ENCODE measurements at places on chromosomes 3 and 15. TPM values are rescaled to one million over a fixed set of nuclear protein-coding genes. Genes with fewer than 3 reads are reported as not detected.

Gene TADA3
- total RNA-seq: 50.1 TPM

GRCh38 chr3:107981471-107982111 lies 109.2 kb downstream of the CD47 start:
- DNase-seq: no peak

Gene TGM4
- total RNA-seq: 0.17 TPM

DNA sequence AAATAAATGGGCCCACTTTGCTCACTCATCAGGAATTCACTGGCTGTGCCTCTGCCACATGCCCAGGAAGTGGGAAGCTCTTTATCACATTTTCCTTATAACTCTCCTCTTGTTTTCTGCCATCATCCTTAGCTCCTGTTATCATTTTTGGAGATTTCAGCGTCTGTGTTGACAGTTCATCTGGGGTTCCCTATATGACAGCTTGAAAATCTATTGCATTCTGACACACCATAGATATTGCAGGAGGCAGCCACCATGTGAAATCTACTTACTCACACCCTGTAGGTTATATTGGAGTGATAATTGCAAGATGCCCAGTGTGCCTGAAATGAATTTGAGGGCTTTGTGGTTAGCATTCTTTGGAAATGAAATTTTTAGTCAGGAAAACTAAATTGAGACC lies 132.9 kb downstream of the RYR3 start:
- peak; percentile 17 for DNase-seq

DNA sequence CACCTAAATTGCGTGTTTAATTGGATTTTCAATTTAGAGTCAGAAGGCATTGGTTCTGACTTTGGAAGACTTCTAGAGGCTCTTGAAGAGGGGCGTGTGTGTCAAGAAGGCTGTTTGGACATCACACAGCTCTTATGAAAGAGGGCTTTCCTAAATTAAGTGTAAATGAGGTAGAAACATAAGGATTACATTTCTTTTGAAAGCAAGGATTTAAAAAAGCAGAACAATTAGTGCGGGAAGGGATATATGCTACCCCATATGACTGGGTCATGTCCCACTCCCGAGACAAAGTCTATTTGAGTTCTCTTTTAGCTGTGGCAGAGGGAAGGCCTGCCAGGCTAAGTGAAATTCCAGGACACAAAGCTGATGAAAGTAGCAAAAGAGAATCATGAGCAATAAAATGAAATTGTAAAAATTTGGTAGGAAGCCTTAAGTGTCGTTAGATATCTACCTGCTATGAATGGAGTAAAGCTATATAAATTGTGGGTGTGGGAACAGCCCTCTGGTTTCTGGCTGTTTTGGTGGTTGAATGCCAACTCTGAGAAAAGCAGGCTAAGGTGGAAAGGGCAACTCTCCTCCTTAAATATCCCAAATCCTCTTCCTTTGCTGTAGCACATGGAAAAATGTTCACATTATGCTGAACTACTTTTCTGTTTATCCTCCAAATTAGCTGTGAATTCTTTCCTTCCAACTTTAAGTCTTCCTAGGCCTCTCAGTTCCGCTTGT lies 100.6 kb upstream of the TSC22D2 start:
- no peak for DNase-seq

Gene NR2E3
- total RNA-seq: not detected

DNA sequence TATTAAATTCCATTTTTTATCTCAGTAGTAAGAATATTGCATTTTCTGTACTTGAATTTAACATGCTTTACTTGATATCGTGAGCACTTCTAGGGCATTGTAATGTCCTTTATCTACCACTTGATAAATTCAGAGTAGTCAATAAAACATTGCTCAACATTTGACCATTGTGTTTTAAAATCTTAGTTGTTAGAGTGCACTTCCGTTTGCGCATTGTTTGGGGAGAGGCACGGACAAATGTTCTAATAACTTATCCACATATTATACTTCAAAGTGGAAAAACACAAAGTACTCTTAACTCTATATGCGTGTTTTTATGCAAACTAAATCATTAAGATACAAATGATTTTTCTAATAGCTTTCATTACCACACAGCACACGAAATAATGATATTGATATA lies 419 bp downstream of the FAM227B start:
- no peak for DNase-seq

Measured in Daoy (cell line).